ENCODE measurements at places on chromosomes 13 and 19.
A peak's percentile ranks its signal among the peaks of the same experiment; 100 is the strongest.

- no peak for DNase-seq
These were observed 220.9 kb downstream of the FOXO1 start for GRCh38 chr13:40445557-40445990.

DNA sequence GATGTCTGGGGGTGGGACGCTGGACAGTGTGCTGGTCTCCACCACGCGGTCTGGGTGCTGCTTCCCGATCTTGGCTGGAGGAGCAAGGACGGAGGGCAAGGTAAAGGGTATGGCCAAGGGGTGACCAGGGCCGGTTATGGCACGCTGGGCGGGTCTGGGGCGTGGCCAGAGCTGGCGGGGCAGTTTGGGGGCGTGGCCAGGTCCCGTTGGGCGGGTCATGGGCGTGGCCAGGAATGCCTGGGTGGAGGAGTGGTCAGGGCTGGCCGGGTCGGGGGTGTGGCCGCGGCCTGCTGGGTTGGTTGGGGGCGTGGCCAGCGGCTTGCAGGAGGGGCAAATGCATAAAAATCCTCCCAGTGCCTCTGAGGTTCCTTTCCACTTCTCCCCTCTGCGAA lies 19.2 kb downstream of the GPX4 start:
- DNase-seq, result no peak

DNA sequence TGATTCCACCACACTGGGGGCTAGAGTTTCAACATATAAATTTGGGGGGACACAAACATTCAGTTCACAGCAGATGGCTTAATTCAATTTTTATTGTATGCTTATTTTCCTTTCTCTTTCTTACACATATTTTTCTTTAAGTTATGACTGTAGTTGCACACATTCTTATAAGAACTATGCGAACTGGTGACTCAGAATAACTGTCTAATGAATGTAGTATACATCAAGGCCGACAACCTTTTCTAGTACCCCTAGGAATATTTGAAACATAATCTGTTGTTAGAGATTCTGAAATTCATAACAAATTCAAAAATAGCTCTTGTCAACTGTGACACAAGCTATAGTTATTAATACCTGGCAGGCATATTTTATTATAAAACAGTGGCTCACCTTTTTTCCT lies 695.6 kb downstream of the PCDH9 start:
- DNase-seq, result no peak

- no peak for DNase-seq
These were observed 2.3 kb downstream of the DDA1 start for GRCh38 chr19:17311455-17312188.

GRCh38 chr19:19420570-19421298 lies 15.3 kb downstream of the GATAD2A start:
- DNase-seq, result no peak

- peak; percentile 16 for DNase-seq
These were observed 1.2 kb downstream of the CGB7 start for GRCh38 chr19:49056101-49056901.

- no peak for DNase-seq
These were observed 211.3 kb downstream of the COG6 start for GRCh38 chr13:39866722-39867121.

DNA sequence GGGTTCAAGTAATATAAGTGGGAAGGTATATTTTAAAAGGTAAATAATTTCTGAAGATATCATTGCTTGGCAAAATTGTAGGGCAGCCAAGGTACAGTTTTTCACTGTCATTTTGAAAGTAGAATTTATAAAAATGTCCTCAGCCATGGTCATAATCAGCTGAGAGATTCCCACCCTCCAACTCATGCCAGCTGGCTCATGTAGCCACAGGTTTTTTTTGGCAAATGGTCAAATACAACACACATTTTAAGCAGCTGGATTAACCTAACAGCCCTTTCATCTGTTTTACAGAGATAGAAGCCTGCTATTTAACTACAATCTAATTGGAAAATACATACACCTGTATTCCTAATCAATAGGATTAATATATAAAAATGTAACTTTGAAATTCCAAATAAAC lies 619.2 kb upstream of the SGCG start:
- DNase-seq, result no peak

- DNase-seq, result no peak
These were observed 278.9 kb downstream of the ZNF536 start for GRCh38 chr19:30651066-30651465.

DNA sequence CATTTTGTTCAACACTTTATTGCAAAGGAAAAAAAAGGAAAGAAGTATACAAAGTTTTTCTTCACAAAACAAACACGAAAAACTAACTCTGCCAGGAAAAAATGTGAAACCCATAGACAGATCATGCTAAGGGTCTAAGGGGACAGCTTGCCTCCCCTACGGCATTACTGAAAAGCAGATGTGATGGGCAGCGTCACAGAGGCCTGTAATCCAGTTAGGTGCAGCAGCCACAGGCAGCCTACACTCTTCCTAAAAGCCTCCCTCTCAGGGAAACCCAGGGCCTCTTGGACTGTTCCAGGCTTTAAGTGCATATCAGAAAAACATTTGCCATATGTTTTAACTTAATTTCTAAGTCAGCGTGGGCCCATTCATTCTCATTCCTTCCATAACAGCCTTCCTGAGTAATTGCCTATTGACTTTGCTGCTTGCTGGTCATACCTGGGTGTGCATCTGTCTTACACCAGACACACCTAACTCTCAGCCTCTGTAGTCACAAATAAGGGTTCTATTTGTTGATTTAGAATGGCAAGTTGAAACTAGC lies 135.7 kb upstream of the SERP2 start:
- no peak for DNase-seq

- no peak for DNase-seq
These were observed 4.4 kb downstream of the BCAT2 start for GRCh38 chr19:48806518-48806817.

- DNase-seq, result no peak
These were observed 462.1 kb downstream of the OLFM4 start for GRCh38 chr13:53490752-53491151.

- no peak for DNase-seq
These were observed 91.3 kb downstream of the STK24 start for GRCh38 chr13:98485561-98485960.

GRCh38 chr19:29060813-29061364 lies 152.1 kb downstream of the UQCRFS1 start:
- no peak for DNase-seq

DNA sequence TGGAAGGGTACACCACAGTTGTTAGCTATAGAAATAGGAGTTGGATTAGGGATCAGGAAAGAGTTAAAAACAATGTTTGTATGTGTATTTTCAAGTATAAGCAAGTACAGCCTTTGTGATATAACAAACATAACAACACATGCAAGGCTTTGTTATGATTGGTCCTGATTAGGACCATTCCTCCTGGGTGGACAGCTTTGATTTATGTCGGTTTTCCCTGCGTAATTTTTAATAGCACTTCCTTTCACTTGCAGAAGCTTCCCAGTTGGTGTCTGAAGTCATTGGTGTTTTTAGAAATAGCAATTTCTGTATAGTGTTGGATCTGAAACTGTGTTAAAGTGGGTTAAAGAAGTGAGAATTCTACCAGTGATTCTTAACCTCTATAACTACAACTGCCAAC lies 10.0 kb downstream of the FNDC3A start:
- DNase-seq, result no peak

DNA sequence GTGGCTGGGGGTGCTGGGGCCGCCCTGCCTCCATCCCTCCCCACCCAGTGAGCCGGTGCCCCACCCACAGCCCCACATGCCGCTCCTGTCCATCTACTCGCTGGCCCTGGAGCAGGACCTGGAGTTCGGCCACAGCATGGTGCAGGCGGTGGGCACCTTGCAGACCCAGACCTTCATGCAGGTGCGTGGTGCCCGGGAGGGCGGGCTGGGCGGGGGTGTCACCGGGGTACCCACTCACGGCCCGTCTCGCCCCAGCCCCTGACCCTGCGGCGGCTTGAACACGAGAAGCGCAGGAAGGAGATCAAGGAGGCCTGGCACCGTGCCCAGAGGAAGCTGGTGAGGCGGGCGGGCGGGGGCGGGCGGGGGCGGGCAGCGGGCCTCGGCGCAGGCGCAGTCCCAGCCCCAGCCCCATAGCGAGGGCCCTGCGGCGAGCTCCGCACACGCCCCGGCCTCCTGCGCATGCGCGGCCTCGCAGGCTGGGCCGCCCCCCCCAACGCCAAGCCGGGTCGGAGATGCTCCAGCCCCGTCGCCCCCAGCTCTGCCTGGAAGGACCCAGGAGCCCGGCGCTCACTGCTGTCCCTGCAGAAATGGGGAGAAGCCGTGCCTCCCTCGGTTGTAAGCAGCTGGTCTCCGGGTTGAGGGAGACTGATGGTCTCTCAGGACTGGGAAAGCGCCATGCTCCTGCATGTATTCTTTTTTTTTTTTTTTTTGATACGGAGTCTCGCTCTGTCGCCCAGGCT lies 7.7 kb downstream of the ARHGAP45 start:
- DNase-seq, result peak; percentile 85

DNA sequence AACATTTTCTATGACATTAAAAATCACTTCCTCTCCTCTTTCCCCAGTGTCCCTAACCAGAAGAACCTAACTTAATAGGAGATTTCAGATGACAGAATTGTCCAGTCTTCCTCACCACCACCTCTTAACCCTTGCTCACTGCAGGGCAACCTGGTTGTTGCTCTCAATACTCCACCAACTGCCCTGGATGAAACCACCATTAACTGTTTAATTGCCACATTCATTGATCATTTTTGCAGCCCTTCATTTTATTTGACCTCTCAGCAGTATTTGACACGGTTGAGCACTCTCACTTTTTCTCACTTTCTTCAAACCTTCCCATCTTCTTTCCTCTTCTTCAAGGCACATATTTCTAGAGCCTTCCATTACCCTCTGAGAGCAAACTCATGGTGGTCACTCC lies 84.0 kb downstream of the MBNL2 start:
- DNase-seq, result no peak

DNA sequence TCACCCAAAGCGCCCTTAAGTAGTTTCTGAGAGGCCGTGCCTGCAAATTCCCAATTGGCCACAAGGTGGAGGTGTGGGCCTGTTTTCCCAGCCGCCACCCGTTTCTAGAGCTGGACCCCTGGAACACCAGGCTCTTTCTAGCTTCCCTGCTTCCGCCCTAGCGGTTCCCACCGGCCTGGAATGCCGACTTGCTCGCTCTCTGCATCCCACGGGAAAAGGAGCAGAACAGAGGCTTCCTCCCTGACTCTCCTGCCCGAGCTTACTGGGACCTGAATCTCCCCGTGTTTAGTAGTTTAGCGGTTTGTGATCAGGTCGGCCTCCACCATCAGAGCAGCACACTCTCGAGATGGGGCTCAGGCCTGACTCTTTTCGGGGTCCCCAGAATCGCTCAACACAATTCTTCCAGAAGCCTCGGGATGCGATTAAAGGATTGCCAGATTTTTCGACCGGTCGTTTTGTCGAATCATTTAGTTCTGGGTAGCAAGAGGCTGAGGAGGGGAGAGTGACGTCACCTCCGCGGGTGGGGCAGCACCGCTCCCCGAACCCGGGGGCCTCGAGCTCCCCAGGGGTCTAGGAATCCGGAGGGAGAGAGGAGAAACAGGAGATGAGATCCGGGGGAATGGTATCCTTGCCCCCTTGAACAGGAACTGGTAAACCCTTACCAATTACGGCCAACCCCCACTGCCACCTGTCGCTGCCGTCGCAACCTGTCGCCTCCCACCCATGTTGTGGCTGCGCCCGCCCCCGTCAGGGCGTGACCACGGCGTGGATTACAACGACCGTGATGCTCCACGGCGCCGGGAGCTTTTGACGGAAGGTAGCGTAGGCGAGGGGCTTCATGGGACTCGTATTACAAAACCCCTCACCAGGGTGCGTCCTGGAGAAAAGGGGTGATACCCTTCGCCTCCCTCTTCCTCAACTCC lies 8.0 kb downstream of the NAPSA start:
- DNase-seq, result peak; percentile 76

DNA sequence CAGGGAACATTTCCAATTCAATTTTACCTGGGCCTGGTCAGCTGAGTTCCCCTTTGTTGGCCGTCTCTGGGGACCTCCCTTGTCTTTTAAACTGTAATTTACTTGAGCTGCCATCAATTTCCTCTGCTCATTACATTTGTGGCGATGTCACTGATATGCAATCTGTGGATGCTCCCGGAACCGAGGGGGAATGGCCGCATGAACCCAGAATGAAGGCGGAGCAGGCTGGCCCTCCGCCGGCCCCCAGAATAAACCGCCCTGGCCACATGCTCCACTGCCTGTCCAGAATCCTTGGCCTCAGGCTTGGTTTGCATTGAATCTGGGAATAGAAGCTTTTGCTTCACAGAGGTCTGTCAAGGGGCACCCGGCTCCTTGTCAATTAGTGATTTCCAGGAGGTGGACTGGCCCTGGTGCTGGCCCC lies 276.8 kb downstream of the TEX29 start:
- DNase-seq, result no peak

DNA sequence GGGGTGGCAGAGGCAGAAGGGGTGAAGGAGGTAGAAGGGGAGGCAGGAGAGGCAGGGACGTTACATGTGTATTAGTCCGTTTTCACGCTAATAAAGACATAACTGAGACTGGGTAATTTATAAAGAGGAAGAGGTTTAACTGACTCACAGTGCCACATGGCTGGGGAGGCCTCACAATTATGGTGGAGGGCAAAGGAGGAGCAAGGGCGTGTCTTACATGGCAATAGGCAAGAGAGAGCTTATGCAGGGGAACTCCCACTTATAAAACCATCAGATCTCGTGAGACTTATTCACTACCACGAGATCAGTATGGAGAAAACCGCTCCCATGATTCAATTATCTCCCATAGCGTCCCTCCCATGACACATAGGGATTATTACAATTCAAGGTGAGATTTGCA lies 19.0 kb upstream of the ACOD1 start:
- no peak for DNase-seq

GRCh38 chr19:1400281-1401137 lies 833 bp downstream of the GAMT start:
- DNase-seq, result no peak

- no peak for DNase-seq
These were observed 16.5 kb upstream of the ATP1A3 start for GRCh38 chr19:42010245-42011126.

DNA sequence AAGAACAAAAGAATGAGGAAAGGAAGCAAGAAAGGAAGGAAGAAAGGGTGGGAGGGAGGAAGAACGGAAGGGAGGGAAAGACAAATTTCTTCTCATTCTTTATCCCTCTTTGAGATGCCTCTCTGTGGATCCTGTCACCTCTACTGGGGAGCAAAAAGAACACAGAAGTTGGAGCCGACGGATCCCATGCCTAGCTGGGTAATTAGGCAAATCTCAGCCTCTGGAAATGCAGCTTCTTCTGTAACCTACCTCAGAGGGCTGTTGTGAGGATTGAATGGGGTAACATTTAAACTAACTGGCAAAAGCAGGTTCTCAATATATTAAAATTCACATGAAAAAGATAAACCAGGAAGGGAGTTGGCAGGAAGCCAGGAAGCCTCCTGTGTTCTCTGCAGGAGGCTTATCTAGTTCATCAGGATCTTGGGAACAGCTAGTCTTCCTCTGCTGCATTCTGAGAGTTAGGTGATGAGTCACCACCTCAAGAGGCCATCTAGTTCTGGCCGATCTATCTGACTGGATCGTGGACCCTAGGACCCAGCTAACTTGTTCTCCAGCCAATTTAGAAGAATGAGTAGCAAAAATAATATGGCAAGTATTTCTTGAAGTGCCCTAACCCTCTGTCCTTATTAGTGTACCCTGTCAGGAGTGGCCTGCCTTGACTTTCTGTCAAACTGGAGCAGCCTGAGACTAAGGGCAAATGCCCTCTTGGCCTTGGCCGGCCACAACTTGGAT lies 15.2 kb upstream of the CPB2 start:
- no peak for DNase-seq
